ENCODE measurements at places on chromosomes 4 and X. TPM values are rescaled to one million over a fixed set of nuclear protein-coding genes. Genes with fewer than 3 reads are reported as not detected.

- no peaks in the 10 kb centered on the region for H3K36me3 ChIP-seq
- no peak for DNase-seq
Observed at GRCh38 chrX:68719904-68720614, 72.6 kb downstream of the STARD8 start.

GRCh38 chr4:21862917-21863316 is 85.7 kb downstream of the KCNIP4 start:
- no peak overlapping the region for H3K27ac ChIP-seq
- H3K27me3 ChIP-seq: no peaks in the 10 kb centered on the region
- no peaks in the 10 kb centered on the region for H3K4me1 ChIP-seq
- no peak overlapping the region for H3K4me3 ChIP-seq
- no peak for DNase-seq
- H3K36me3 ChIP-seq: no peaks in the 10 kb centered on the region

DNA sequence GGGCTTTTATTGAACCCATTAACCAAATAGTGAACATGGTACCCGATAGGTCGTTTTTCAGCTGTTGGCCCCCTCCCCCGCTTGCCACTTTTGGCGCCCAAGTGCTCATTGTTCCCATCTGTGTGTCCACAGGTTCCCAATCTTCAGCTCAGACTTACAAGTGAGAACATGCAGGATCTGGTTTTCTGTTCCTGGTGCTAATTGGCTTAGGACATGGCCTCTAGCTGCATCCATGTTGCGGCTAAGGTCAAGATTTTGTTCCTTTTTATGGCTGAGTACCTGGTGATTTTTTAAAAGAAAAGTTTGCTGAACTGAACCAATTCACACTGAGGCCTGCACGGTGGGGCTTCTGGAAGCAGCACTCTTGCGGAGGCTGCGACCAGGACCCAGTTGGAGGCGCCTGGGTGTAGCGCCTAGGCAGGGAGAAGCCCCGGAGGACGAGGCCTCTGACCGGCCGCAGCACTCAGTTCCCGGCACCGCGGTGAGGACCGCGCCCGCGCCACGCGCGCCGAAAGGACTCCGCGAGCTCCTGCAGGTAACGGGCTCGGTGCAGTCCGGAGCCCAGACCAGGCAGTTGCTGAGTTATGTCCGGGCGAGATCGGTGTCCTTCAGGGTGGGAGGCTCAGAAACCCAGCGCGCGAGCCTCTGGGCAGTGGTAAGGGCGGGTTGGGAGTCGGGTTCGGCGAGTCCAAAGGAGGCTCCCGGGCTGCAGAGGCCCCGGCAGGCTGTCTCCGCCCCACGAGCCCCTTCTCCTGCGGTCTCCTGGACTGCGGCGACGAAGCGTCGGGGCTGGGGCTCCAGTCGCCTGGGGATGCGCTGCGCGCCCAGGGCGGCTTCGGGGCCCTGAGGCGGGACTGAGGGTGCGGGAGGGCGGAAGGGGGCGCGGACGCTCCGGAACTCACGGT is 15.8 kb upstream of the SLC25A4 start:
- no peaks in the 10 kb centered on the region for H3K36me3 ChIP-seq
- H3K27ac ChIP-seq: no peak overlapping the region
- H3K27me3 ChIP-seq: peaks cover 23% of the 10 kb centered on the region
- H3K4me3 ChIP-seq: peak overlapping the region; percentile 35
- H3K4me1 ChIP-seq: peaks cover 18% of the 10 kb centered on the region

DNA sequence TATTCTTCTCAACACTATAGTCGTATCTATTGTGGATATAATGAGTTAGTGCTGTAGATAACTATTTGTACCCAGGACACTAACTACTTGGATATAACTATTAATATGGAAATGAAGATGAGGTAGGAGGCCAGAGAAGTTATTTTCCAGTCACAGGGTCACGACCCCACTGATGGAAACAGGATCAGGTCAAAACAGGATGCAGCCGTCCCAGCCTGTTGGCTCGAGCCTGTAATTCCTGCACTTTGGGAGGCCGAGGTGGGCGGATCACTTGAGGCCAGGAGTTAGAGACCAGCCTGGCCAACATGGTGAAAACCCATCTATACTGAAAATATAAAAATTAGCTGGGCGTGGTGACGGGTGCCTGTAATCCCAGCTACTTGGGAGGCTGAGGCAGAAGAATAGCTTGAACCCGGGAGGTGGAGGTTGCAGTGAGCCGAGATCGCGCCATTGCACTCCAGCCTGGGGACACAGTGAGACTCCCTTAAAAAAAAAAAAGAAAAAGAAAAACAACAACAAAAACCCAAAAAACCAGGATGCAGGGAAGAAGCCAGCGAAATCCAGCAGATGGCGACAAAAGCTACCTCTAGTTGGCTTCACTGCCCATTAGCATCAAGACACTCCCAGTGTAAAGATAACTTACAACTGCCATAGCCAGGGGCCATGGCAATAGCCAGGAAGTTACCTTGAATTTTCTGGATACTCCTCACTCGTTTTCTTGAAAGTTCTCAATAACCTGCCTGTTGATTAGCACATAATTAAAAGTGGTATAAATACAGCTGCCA is 37.9 kb upstream of the NKAP start:
- no peaks in the 10 kb centered on the region for H3K4me1 ChIP-seq
- no peak overlapping the region for H3K27ac ChIP-seq
- H3K27me3 ChIP-seq: peaks cover 2% of the 10 kb centered on the region
- DNase-seq: peak; percentile 29
- no peaks in the 10 kb centered on the region for H3K36me3 ChIP-seq
- H3K4me3 ChIP-seq: no peak overlapping the region

Gene SSX1
- total RNA-seq: not detected

Gene IL2
- not detected for total RNA-seq

Data from natural killer cell (primary cell).